ENCODE measurements at places on chromosomes 11 and 22.

DNA sequence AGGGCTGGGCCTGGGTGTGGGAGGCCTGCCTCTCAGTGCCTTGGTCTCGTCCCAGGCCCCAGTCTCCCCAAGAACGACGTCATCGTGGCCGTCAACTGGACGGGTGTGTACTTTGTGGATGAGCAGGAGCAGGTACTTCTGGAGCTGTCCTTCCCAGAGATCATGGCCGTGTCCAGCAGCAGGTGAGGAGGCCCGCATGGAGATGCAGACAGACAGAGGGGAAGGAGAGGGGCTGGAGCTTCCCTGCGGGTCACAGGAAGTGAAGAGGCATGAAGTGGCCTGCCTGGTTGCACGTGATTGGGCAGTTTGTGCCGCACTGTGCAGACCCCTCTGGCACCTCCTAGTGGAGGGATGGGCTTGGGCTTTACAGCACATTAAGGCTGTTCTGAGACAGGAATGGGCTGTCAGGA, 70.4 kb downstream of the MYO7A start:
- peak; percentile 61 for DNase-seq

DNA sequence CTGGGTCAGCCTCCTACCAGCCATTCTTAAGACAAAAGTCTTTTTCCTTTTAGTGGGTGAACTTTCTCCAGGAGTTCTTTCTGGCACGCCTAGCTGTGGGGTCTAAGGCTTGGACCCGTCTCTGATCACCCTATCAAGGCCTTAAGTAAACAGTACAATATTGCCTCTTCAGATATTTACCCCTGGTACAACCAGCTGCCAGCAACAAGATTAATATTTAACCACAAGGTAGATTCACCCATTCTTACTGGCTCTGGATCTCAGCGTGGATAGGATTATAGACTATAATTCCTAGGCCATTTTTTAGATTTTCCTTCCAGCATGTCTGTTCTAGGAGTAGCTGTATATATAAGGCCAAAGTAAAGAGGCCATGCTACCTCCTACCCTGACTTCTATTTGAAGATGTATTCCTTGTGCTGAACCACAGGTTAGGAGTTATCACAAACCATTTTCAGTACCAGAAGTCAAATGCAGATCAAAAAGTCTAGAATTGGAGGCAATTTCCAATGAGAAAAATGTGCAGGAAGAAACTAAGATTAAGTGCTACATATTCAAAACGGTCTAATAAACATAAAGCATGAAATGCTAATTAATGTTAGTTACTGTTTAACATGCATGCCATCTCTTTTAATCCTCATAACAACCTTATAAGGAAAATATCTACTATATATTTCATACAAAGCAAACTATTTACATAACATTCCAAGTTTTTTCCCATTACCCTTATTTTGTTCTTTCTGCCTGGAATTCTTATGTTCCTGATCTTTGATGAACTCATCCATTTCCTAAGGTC, 110.0 kb upstream of the SYN3 start:
- no peak for DNase-seq

DNA sequence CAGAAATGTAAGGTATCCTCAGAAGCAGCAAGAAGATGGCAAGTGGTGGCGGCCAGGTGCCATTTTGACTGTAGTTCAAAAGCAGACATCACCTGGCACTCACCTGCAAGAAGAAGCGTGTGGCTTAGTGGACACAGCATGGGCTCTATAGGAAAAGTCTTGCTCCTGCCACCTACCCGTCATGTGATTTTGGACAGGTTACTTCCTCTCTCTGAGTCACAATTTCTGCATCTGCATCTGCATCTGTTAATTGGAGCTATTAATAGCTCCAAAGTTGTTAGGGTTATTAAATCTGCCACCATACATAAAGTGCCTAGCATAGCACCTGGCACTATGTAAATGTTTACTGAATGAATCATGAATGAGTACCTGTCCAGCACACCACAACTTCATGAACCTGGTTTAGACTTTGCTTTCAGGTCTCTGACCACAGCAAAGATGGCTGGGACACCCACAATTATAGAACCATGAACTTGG, 16.8 kb downstream of the RAB30 start:
- no peak for DNase-seq

- no peak for DNase-seq
Observed at GRCh38 chr11:7584910-7585309, 71.1 kb downstream of the PPFIBP2 start.

GRCh38 chr11:16378906-16379305, 22.6 kb upstream of the SOX6 start:
- DNase-seq = no peak

- no peak for DNase-seq
Observed at GRCh38 chr11:1844221-1845094, 5.7 kb downstream of the TNNI2 start.

DNA sequence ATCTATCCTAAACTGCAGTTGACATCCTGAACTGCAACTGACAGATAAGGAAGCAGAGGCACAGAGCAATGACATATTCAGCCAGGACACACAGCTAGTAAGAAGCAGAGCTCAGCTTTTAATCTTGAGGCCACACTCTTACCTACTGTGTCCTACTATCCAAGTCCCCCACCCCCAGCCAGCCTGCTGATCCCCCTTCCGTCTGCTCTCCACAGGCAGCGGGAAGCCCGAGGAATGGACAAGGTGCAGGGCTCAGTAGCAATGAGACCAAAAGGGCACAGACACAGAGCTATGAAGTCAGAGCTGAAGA, 4.3 kb downstream of the POLR3H start:
- no peak for DNase-seq

GRCh38 chr11:83933008-83933407, 646.8 kb upstream of the CCDC90B start:
- DNase-seq = no peak

- DNase-seq = no peak
Observed at GRCh38 chr11:130429983-130430382, 1.6 kb upstream of the ADAMTS8 start.

DNA sequence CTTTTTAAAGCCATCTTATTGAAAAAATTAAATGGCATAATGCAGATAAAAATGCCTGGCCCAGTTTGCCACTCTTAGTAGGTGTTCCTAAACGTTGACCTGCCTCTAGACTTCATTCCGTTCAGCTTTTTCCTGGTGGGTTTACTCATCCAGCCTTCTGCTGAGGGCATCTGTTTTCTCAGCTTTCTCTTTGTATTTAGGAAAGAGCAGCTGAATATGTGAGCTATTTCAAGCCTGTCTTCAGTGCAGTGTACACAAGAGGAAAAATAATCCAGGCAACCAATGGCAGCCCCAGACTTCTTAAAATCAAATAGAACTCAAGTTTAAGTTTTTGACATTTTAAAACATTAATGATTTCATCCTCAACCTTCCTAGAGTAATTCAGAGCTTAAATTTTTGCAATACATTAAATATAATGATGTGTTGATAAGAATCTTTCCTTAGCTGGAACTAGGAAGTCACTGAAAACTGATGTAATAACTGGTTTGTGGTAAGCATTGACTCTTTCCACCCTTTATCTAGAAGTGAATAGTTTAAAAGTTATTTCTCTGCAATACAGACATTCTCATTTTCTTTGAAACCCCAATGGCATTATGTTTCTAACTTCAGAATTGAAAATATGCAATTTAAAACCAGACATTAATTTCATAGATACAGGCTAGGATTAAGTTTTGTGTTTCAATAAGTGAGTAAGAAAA, 165.4 kb downstream of the AASDHPPT start:
- DNase-seq = no peak

DNA sequence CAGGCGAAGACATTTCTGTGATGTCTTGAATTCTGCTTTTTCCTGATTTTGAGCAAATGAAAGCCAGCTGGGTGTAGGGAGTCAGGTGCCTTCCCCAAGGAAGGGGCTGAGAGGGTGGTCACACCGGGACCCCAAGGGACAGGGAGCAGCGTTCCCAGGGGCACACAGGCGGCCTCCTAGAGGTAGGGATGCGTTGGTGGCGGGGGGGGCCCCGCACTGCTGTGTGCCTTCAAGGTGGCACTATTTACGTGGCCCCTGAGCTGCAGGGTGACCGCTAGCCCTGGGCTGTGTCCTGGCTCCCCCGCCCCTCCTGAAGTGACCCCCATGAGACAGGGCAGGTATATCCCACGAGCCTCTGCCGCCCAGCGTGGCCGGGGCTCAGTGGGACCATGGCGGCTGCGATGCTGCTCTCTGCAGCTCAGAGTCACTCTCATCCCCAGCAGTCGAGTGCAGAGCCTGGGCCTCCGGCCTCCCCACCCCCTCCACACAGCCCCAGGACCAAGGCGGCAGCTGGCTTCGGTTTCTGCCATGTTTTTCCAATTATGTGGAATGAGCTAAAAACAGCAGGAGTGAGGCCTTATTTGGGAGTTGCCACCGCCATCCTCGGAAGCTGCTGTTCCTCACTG, 60.9 kb downstream of the LRP5 start:
- peak; percentile 88 for DNase-seq

DNA sequence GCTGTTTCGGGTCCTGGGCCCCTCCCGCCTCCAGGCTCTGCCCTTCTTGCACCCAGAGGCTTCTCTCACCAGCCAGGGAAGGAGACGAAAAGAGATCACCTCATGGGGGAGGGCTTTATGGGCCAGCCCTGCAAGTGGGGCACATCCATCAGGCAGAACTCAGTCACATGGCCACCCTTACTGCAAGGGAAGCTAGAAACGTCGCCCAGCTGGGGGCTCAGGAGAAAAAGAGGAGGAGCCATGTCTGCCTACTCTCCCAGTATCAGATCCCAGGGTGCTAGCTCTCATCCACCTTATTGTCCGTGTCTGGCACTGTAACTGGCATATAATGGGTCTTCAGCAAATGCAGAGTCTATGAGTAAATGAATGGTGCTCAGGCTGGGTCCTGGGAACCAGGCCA, 24.2 kb downstream of the MFNG start:
- peak; percentile 44 for DNase-seq

- no peak for DNase-seq
Observed at GRCh38 chr11:19777377-19778102, 64.9 kb downstream of the NAV2 start.

Measured in BE2C (cell line).